ENCODE measurements at places on chromosomes 1 and 21. TPM values are rescaled to one million over a fixed set of nuclear protein-coding genes. Genes with fewer than 3 reads are reported as not detected.

DNA sequence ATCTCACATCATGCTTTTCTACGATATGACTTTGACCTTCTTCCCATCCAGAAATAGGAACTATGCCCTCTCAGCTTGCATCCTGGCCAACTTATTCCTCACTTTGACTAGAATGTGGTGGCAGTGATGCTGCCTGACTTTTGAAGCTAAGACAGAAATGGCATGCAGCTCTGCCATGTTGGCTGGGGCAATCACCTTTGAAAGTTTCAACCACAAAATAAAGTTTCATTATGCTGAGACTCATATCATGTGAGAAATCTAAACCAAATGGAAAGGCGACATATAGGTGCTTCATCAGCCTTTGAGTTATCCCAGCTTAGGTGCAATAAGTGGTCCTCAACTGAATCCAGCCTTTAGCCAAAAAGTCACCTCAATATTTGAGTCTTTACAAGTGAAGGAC, 370.0 kb upstream of the CHRM3 start:
- H3K4me3 ChIP-seq = no peak overlapping the region
- DNase-seq = no peak
- no peaks in the 10 kb centered on the region for H3K4me1 ChIP-seq
- H3K27ac ChIP-seq = no peak overlapping the region
- H3K27me3 ChIP-seq = no peaks in the 10 kb centered on the region
- H3K36me3 ChIP-seq = no peaks in the 10 kb centered on the region

DNA sequence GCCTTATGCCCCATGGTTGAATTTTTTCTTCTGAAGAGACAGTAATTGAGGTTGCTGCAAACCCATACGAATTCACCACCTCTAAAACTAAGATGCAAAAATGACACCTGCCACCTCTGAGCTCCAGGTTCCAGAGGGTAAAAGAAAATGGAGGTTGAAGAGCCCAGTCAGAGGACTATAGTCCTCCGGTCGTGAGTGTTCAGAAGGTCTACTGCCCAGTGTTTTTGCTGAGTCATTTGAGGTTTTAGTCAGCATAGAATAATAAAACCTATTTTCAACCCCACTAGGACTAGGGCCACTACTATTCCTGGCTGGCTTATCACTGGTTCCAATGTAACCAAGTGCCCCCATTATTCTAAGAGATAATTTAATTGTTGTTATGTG, 12.9 kb upstream of the SLAMF7 start:
- DNase-seq = no peak
- no peaks in the 10 kb centered on the region for H3K36me3 ChIP-seq
- no peak overlapping the region for H3K4me3 ChIP-seq
- peaks cover 14% of the 10 kb centered on the region for H3K4me1 ChIP-seq
- 0 out of 2 replicates have a peak overlapping the region, but pooled peaks have one; percentile 11 for H3K27ac ChIP-seq

DNA sequence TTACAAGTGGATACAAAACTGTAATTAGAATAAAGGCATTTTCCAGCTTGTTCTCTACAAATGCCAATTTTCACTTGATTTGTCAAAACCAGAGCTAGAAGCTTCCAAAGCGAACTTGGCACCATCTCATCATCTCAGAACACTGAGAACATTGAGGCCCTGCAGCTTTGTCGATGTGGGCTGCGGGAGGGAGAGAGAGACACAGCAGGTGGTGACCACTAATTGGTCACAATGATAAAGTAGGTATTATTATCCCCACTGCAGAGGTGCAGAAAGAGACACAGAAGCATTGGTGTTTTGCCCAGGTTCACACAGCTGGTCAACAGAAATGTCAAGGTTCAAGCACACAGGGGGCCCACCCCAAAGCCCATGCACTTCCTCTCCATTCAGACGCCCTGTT, 72.2 kb upstream of the KRTAP19-8 start:
- no peaks in the 10 kb centered on the region for H3K36me3 ChIP-seq
- no peaks in the 10 kb centered on the region for H3K27me3 ChIP-seq
- H3K4me3 ChIP-seq = no peak overlapping the region
- H3K4me1 ChIP-seq = peaks cover 3% of the 10 kb centered on the region
- no peak overlapping the region for H3K27ac ChIP-seq

DNA sequence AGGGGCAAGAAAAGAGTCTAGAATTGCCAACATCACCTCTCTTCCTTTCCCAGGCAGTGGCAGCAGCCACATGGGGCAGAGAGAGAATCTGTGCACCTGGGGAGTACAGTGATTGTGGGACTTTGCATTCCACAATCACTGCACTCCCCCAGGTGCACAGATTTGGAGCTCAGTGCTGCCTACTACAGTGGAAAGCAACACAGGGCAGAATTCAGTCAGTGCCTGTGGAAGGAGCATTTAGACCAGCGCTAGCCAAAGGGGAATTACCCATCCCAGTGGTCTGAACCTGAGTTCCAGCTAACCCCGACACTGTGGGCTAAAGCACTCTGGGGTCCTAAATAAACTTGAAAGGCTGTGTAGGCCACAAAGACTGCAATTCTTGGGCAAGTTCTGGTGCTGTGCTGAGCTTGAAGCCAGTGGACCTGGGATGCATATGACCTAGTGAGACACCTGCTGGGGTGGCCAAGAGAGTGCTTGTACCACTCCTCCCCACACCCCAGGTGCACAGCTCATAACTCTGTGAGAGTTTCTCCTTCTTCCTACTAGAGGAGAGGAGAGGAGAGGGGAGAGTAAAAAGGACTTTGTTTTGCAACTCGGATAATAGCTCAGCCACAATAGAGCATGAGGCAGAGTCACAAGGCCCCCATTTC, 50.3 kb downstream of the NUP210L start:
- no peak overlapping the region for H3K4me3 ChIP-seq
- no peak overlapping the region for H3K27ac ChIP-seq
- H3K36me3 ChIP-seq = no peaks in the 10 kb centered on the region
- no peaks in the 10 kb centered on the region for H3K27me3 ChIP-seq

GRCh38 chr1:99704356-99704816, 58.5 kb downstream of the PALMD start:
- no peaks in the 10 kb centered on the region for H3K27me3 ChIP-seq
- no peak overlapping the region for H3K4me3 ChIP-seq
- no peak overlapping the region for H3K27ac ChIP-seq

DNA sequence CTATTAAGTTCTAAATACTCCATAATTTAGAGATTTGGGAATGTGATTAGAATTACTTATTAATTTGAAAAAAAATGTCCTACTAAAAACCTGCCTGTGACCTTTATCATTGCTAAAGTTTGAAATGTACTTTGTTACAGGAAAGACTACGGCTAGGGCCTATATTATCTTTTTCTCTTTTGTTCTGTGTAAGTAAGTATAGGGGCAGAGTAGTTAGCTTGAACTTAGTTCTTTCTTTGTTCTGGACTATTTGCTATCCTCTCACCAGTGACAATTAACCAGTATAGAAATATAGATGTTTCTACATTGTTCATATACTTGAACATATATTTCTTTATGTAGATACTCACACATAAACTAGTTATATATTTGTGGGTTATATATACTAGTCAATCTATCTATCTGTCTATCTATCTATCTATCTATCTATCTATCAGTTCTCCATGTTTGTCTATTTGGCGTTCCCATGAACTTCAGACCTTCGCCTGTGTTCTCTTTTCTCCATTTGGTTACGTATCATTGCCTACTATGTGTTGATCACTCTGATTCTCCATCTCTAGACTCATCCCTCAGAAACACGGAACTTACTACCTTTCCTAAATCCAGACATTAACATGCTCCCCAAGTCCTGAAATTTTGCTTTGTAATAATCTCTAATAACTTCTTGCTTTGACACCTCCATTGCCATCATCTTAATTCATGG, 3.3 kb downstream of the PTPRC start:
- no peak for DNase-seq
- H3K27me3 ChIP-seq = no peaks in the 10 kb centered on the region
- no peak overlapping the region for H3K4me3 ChIP-seq
- H3K36me3 ChIP-seq = no peaks in the 10 kb centered on the region
- H3K27ac ChIP-seq = no peak overlapping the region

DNA sequence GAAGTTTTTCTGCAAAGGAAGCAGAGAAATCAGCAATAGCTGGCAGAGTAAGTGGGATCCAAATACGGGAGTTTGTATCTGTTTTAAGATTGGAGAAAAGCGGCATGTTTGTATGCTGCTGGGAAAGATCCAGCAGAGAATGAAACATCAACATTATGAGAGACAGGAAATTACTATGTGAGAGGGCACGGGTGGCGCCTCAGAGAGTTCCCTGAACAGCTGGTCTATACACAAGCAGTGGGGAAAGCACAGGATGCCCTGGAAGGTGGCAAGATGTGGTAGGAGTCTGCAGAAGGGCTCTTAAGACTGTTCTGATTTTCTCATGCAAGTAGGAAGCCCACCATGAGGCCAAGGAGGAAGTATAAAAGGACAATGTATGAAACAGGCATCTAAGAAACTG, 130.4 kb downstream of the RERE start:
- H3K4me1 ChIP-seq = no peaks in the 10 kb centered on the region
- no peaks in the 10 kb centered on the region for H3K36me3 ChIP-seq
- H3K27ac ChIP-seq = no peak overlapping the region
- no peaks in the 10 kb centered on the region for H3K27me3 ChIP-seq

GRCh38 chr1:178650934-178651511, 74.0 kb upstream of the RALGPS2 start:
- H3K27me3 ChIP-seq = no peaks in the 10 kb centered on the region
- no peak overlapping the region for H3K4me3 ChIP-seq
- H3K36me3 ChIP-seq = no peaks in the 10 kb centered on the region
- DNase-seq = no peak
- H3K27ac ChIP-seq = no peak overlapping the region

DNA sequence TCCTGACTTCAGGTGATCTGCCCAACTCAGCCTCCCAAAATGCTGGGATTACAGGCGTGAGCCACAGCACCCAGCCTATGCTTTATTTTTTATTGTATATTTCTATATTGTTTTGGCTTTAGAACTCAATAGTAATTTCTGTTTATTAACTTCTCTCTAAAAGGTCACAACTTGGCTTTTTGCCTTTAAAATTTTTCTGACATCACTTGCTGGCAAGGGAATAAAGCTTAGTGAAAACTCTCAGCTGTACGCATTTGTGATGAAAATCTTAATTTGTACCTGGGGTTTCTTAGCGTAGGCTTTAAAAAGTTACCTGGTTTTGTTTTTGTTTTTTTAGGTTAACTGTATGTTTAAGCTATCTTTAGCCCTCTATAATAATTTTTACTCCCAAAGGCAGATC, 36.2 kb downstream of the B3GALNT2 start:
- 0 out of 2 replicates have a peak overlapping the region, but pooled peaks have one; percentile 20 for H3K27ac ChIP-seq
- peaks cover 29% of the 10 kb centered on the region for H3K4me1 ChIP-seq
- DNase-seq = no peak
- no peak overlapping the region for H3K4me3 ChIP-seq
- peaks cover 9% of the 10 kb centered on the region for H3K36me3 ChIP-seq
- H3K27me3 ChIP-seq = no peaks in the 10 kb centered on the region

- no peaks in the 10 kb centered on the region for H3K27me3 ChIP-seq
- H3K4me3 ChIP-seq = no peak overlapping the region
- no peak for DNase-seq
- no peaks in the 10 kb centered on the region for H3K36me3 ChIP-seq
Observed at GRCh38 chr1:242842094-242842493, 317.6 kb upstream of the PLD5 start.

- H3K27me3 ChIP-seq = no peaks in the 10 kb centered on the region
- no peak overlapping the region for H3K4me3 ChIP-seq
- H3K4me1 ChIP-seq = no peaks in the 10 kb centered on the region
- H3K36me3 ChIP-seq = no peaks in the 10 kb centered on the region
- no peak overlapping the region for H3K27ac ChIP-seq
- DNase-seq = no peak
Observed at GRCh38 chr1:106876384-106876783, 180.1 kb upstream of the PRMT6 start.

DNA sequence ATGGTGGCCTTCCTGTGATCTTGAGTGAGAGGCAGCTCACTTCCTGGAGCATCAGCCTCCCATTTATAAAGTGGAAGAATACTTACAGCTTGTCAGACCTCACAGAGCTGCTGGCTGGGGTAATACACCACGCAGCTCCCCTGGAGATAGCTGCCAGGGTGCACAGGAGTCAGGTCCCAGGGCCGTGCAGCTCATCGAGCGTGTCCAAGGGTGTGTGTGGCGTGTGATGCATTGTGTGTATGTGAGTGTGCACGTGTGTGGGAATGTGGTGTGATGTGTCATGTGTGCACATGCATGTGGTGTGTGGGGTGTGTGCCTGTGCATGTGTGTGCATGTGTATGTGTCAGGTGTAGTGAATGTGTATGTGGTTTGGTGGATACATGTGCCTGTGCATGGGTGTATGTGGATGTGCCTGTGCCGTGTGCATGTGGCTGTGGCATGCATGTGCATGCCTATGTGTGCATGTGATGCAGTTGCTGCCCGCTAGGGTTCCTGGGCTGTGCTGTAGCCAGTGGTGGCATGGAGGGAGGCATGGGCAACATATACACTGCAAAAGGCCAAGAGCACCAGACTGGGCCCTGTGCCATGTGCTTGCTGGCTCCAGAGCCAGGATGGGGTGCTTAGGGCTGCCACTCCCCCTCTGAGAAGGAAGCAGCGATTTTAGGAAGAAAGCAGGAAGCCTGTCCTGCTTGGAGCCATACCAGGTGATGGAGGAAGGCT, 24.6 kb downstream of the WNT3A start:
- H3K36me3 ChIP-seq = no peaks in the 10 kb centered on the region
- no peaks in the 10 kb centered on the region for H3K4me1 ChIP-seq
- H3K27ac ChIP-seq = no peak overlapping the region
- no peaks in the 10 kb centered on the region for H3K27me3 ChIP-seq
- no peak overlapping the region for H3K4me3 ChIP-seq

GRCh38 chr1:165073185-165074007, 283.1 kb downstream of the LMX1A start:
- DNase-seq = peak; percentile 51
- no peaks in the 10 kb centered on the region for H3K36me3 ChIP-seq
- no peak overlapping the region for H3K4me3 ChIP-seq
- no peaks in the 10 kb centered on the region for H3K4me1 ChIP-seq
- no peak overlapping the region for H3K27ac ChIP-seq

GRCh38 chr1:35442734-35443133, 114.5 kb downstream of the KIAA0319L start:
- H3K4me3 ChIP-seq = no peak overlapping the region
- no peaks in the 10 kb centered on the region for H3K4me1 ChIP-seq
- no peaks in the 10 kb centered on the region for H3K27me3 ChIP-seq
- 0 out of 2 replicates have a peak, but pooled peaks cover 2% of the 10 kb centered on the region for H3K36me3 ChIP-seq
- H3K27ac ChIP-seq = no peak overlapping the region

The ANKRD34A gene
- 1.1 TPM for total RNA-seq

The LCE1D gene
- total RNA-seq = not detected

The RXFP4 gene
- total RNA-seq = 0.20 TPM

The SELP gene
- not detected for total RNA-seq

The TOE1 gene
- 11.5 TPM for total RNA-seq

The LCE1C gene
- not detected for total RNA-seq

The TRIM45 gene
- 3.5 TPM for total RNA-seq

The KRTAP13-2 gene
- total RNA-seq = not detected

The KCNK2 gene
- 0.27 TPM for total RNA-seq

The TCEANC2 gene
- 5.4 TPM for total RNA-seq
